ENCODE measurements at places on chromosomes 6 and 20.

DNA sequence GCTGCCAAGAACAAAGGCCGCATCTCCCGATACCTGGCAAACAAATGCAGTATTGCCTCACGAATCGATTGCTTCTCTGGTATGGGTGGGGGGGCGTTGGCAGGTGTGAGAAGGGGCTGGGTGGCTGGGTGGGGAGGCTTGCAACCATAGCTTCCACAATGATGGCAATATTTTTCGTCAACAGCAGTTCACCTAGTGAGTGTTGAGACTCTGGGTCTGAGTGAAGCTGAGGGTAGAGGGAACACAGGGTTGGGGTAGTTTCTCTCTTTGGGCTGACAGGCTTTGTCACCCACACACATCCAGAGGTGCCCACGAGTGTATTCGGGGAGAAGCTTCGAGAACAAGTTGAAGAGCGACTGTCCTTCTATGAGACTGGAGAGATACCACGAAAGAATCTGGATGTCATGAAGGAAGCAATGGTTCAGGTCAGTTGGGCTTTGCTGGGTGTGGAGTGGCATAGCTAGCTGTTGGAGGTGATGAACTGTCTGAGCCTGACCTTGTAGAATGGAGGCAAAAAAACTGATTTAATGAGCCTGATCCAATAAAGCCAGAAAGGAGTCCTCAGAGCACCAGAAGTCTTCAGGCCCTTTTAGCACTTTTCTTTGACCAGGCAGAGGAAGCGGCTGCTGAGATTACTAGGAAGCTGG is 4.2 kb downstream of the NOP56 start:
- no peak for DNase-seq

DNA sequence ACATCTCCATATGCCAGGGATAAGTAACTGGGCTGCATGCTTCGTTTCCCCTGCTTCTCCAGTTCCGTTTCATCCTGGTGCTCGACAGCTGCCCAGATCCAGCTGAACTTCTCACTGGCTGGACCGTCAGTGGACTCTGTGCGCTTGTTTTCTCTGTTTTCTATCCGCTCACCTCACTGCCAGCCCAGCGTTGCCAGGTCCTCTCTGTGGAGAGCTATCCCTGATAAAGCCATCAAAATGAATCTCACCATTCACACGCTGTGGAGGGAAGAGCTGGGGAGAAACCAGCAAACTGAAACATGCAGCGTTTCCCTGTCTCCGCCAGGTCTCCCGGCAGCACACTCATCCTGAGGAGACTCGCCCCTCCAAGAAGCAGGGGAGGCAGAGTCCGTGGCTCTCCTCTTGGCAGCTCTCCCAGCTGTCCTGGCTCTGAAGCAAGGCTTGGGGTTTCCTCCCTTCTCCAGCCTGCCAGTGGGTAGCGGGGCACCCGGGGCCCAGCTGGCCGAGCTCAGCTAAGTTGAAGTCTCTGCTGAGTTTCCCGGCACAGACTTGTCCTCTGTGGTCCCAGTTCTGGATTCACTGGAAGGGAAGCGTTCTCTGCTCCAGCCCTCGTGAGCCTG is 160.9 kb downstream of the DTNBP1 start:
- DNase-seq, result no peak

- no peak for DNase-seq
Observed at GRCh38 chr6:11785415-11785773, 6.8 kb upstream of the ADTRP start.

DNA sequence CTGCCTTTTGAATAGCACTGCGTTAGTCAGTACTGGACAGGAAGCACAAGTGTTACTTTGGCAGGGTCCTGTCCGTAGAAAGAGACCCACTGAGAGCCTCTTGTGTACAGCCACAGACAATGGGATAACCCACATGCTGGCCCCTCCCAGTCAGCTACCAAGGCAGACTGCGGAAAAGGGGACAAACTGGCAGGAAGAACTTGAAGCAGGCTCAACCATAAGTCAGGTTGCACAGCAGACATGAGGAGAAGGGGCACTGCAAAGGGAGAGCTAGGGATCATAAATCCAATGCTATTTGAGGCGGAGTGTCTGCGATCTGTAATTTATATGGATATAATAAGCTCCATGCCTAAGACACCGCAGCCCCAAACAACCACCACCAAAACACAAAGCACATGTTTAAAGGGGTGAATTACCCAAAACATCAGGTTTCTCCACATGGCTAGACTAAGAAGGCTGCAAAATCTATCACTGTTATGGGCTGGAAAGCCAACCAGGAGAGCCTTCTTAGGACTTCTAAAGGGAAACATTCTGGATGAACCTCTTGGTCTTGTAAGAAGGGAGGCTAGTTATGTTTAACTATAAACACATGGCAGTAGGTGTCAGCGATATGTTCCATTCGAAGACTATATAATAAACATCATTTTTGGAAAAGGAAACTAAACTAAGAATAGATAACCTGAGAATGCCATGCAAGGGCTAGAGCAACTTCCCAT is 141.7 kb downstream of the BACH2 start:
- no peak for DNase-seq

DNA sequence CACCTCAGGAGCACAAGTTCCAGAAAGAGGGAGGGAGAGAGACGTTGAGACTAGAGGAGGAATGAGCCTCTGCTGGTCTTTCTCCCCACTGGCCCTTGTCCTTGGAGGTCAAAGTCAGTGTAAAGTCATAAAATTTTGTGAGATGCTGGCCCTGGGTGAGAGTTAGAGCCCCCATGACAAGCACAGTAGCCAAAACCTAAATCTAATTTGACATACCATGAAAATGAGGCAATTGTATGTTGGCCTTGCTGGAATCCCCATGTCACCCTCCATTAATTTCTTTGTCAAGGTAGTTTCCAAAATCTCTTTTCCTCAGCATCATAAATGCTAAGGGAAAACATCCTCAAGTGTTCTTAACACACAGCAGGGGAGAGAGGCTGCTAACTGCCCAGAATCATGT is 17.6 kb upstream of the NEDD9 start:
- DNase-seq, result no peak

DNA sequence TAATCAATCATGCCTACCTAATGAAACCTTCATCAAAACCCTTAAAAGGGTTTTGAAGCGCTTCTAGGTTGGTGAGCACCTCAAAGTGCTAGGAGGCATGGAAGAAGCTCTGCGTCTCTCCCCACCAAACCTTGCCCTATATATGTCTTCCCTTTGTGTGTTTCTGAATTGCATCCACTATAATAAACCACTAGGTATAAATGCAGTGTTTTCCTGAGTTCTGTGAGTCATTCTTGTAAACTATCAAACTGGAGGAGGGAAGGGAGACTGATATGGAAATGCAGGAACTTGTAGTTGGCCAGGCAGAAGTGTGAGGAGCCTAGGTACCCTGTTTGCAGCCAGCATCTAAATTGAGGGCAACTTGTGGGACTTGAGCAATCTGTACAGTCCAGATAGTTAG is 698.8 kb downstream of the DOK5 start:
- no peak for DNase-seq

- no peak for DNase-seq
Observed at GRCh38 chr6:134171517-134171916, 119.1 kb upstream of the SLC2A12 start.

- DNase-seq, result no peak
Observed at GRCh38 chr20:14521016-14521415, 183.6 kb upstream of the FLRT3 start.

DNA sequence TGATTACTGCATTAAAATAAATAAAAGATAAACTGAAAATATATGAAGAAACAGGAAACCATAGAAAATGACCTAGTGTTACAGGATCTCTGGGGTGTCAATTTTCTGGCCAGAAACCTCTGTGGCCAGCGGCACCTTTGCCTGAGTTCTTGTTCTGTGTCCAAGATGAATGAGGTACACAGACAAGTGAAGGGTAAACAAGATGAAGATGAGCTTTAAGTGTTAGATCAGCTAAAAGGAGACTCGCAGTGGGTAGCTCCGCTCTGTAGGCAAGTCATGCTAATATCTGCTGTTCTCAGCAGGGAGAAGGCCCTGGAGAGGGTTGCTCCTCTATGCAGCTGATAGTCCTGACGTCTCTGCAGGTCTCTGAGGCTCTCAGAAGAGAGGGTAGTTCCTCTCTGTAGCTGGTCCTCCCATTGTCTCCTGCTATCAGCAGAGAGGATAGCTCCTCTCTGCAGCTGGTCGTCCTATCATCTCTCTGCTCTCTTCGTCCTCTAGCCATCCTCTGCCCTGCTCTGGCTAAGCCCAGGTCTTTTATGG is 35.9 kb upstream of the TBC1D22B start:
- no peak for DNase-seq

- DNase-seq, result no peak
Observed at GRCh38 chr6:85129881-85130280, 320.0 kb upstream of the NT5E start.

DNA sequence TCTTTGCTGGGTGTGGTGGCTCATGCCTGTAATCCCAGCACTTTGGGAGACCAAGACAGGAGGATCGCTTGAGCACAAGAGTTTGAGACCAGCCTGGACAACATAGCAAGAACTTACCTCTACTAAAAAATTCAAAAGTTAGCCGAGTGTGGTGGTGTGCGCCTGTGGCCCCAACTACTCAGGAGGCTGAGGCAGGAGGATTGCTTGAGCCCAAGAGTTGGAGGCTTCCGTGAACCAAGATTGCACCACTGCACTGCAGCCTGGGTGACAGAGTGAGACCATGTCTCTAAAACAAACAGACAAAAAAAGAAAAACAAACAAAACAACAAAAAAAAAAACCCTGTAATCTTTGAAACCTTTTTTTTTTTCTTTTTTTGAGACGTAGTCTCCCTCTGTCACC is 67.5 kb downstream of the CAP2 start:
- no peak for DNase-seq

DNA sequence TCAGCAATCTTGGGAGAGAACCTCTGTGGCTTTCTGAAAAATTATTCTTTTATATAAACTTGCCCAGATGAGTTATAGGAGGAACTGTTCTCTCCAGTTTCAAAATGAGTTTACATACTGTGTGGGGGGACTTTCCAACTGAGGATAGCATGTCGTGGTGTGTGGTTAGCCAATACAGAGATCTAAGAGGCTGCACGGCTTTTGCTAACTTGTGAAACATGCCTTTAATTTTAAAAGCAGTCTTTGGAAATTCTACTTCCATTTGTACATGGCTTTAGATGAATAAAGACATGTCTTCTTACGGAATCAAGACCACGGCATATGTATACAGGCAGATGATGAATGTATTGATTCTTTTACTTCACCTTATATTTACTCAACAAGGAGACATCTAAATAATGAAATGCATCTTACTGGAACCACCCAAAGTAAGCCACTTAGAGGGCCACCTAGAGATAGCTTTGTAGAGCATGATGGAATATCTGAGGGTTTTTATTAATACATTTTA is 39.8 kb downstream of the HIVEP1 start:
- DNase-seq, result peak; percentile 33

DNA sequence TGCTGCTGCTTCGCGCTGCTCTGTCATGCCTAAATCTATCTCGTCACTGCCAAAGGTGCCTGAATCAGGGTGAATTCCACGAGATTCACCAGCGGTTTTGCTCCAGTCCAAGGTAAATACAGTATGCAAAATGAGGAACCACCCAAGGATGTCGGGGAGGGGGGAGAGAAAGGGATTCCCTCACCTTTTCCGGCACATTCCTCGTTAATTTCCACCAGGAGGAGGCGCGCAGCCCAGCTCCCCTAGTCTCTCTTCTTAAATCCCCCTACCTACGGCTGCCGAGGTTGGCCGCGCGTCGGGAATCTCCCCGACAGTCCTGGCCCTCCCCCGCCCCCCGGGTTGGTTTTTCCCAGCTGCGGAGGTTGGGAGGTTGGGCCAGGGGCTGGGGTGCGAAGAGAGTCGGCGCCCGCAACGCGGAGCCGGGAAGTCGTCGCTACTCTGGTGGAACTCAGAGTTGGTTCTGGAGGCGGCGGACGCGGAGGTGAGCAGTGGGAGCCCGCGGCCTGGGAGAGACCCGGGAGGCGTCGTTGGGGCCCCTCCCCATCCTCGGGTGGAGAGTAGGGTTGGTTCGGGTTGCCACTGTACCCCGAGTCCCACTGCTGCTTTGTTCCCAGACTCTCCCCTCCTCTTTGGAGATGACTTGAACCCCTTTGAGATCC is at the start of gene TPBG:
TSS of gene TPBG (plus strand) at position 390 of the 659 bp plus-strand sequence. CDS start 1,145 bp downstream, outside the sequence.
- no peak for DNase-seq

GRCh38 chr6:26571592-26572296 is 25.0 kb upstream of the ABT1 start:
- no peak for DNase-seq

DNA sequence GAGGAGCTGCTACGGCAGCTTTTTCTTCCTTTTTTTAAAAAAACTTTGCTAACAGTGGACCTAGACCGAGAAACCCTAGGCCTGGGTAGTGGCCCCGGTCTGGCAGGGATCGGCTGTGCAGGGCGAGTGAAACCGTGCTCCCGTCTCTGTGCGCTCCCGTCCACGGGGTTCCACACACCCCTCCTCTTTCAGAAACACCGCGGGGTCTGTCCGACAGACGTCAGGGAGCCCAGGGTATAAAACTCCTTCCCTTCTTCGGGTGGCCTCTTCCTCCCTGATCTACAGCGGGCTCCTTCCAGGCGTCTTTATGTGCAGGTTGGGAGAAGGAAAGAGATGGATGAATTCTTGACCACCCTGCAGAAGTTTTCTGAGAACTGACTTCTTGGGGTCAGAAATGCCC is 27.1 kb upstream of the SMOC2 start:
- DNase-seq, result no peak

DNA sequence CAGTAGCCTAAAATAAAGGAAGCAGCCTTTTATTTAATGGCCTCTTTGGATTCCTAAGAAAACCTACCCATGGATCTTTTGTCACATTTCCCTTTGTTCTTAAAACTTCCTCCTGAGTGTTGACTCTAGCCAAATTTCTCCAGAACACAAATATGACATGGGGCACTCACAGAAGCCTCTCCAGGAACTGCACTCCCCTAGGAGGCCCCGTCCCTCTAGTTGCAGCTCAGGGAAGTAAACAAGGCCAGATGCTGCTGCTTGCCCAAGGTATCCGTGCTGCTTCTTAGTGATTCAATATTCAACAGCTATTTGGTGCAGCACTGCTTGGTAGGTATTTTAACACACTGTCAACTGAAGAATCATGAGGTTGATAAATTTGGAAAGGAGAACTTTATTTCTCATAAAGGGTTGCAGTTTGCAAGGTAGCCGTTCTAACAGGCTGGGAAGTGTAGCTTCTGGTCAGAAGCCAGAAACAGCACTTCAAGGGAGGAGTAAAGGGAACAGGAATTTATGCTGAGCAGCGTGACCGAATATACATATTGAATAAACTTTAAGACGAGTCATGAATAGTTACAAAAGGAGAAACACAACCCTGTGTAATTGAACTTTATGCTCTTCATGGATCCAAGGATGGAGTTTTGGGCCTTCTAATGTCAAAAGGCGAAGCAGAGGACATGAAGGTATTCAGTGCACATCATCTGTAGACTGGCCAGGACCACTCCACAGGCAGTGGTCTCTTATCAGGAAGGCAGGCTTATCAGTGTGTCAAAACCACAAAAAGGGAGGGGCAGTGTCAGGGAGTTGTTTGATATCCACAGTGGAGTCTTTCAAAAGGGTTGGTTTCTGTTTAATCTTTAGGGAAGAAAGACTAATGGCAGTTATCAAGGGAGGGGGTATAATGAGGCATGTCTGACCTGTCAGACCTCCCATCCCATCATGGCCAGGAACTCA is 63.3 kb downstream of the CD24 start:
- DNase-seq, result no peak

All from activated CD4-positive, alpha-beta T cell treated with anti-CD3 and anti-CD28 coated beads, Interleukin-2, amount 50 U/mL, for 4 hours (primary cell).